ENCODE measurements at places on chromosomes 16 and 17.

DNA sequence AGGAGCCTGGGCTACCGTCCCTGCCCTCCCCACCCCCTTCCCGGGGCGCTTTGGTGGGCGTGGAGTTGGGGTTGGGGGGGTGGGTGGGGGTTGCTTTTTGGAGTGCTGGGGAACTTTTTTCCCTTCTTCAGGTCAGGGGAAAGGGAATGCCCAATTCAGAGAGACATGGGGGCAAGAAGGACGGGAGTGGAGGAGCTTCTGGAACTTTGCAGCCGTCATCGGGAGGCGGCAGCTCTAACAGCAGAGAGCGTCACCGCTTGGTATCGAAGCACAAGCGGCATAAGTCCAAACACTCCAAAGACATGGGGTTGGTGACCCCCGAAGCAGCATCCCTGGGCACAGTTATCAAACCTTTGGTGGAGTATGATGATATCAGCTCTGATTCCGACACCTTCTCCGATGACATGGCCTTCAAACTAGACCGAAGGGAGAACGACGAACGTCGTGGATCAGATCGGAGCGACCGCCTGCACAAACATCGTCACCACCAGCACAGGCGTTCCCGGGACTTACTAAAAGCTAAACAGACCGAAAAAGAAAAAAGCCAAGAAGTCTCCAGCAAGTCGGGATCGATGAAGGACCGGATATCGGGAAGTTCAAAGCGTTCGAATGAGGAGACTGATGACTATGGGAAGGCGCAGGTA is 762 bp downstream of the CDK12 start:
- no peak for DNase-seq

DNA sequence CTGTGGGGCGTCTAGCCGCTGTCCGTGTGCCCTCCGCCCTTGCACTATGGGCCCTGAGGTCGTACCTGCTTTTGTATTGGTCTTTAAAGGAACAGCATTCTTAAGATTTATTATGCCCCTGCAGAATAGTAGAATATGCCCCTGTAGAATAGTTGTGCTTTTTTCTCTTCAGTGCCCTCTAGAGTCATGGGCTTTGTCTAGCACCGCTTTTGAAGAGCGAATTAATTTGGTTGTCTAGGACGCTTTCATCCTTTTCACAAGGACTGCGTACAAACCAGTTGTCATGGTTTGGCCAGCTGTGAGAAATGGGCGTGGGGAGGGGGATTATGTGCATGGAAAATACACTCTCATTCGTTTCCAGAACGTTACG is 621 bp downstream of the CEP95 start:
- DNase-seq = no peak

- DNase-seq = no peak
Measured at GRCh38 chr16:48374255-48374654, 11.0 kb downstream of the SIAH1 start.

DNA sequence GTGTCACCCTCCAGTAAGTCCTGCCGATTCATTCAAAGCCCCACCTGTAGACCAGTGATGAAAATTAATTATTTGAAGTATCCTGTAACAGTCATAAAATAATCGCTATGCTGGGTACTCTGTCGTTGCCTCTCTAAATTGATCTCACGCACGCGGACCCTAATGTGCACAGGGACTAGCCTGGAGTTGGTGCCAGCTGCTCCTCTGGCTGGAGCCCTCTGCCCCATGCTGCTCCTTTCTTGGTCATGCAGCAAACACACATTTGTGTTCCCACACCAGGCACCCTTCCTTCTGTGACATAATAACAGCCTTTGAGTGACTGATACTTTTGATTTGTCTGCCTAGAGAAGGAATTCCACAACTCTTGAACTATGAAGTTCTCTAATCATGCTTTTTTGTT is 16.0 kb downstream of the RAB11FIP3 start:
- DNase-seq = no peak

DNA sequence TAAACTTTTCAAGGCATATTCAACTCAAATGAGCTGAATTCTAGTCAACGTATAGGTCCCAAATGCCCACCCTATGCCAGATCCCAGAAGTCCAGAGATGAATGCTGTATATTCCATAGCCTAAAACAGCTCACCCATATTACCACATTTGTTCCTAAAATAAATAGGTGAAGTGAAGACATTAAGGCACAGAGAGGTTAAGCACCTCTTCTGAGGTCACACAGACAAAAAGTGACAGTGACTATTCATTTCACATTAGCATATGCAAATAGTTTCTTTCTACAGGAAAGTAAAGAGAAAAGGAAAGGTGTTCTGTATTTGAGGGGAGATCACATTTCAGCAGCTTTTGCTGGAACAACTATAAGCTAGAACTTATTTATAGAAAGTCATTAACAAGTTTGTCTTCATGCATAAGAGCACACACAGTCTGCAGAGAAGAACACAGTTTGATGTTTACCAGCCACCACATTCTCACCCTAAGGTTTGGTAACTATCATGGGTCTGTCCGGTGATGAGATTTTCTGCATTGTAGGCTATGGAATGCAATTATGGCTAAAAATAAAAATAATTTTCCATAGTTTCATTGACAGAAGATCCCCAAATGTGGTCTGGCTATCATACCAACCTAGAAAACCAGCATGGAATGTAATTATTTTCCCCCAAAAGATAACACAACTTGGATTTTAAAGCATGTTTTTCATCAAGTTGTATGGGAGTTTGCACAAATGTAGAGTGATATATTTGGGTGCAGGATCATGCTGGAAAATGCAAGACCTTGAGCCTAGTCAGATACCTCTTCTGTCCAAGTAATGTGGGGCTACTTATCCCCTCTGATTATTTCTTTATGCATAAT is 402.1 kb downstream of the UTP18 start:
- no peak for DNase-seq

DNA sequence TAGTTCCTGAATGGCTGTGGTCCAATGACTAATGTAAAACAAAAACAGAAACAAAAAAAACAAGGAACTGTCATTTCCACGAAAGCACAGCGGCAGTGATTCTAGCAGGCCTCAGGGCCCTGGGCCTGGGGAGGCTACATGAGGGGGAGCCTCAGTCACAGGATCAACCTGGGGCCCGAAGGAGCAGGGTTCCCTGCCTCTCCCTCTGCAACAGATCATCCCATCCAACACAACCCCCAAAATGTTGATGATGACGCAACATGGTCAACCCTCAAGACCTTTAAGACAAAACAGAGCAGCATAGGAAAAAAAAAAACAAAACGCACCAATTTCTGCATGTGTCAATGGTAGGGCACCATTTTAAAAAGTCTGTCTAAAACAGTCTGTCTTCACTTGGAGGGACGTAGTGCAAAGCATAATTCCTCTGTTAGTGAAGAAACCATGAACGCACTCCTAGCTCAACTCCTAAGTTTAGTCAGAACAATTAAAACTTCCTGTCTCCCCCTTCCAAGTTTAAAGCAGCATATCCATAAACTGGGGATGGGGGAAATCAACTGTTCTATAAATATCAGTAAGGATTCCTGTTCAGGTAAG is 32.3 kb downstream of the AXIN2 start:
- no peak for DNase-seq

- no peak for DNase-seq
Measured at GRCh38 chr17:41634639-41635038, 10.3 kb upstream of the KRT17 start.

DNA sequence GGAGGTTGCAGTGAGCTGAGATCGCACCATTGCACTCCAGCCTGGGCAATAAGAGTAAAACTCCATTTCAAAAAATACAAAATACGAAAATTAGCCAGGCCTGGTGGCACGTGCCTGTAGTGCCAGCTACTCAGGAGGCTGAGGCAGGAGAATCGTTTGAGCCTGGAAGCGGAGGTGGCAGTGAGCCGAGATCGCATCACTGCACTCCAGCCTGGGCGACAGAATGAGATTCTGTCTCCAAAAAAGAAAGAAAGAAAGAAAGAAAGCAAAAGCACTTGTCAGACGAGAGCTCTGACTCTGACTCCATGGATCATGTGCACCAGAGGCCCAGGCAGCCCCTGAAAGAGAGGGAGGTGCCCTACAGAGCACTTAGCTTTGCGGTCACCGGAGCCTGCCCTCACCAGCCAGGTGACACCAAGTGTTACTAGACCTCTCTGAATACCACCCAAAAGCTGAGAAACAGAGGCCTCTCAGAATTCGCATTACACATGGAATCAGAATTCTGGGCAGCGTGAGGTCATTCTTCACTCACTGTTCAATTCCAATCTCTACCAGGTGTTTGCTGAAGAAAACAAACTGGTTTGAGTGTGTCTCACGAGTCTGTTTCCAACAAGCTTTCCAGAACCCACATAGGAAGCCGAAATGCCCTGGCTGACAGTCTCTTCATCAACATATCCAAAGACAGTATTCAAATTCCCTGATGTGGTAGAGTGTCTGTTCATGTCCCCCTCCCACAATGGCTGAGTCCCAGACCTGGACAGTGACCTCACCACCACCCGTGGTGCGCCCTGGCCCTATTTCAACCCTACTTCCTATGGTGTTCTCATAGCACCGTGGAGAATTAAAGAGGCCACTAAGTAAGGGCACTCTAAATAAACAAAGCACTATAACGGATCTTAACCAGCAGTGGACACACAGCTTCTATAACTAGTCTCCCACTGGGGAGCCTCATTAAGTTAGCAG is 1.5 kb downstream of the FLCN start:
- DNase-seq = no peak

DNA sequence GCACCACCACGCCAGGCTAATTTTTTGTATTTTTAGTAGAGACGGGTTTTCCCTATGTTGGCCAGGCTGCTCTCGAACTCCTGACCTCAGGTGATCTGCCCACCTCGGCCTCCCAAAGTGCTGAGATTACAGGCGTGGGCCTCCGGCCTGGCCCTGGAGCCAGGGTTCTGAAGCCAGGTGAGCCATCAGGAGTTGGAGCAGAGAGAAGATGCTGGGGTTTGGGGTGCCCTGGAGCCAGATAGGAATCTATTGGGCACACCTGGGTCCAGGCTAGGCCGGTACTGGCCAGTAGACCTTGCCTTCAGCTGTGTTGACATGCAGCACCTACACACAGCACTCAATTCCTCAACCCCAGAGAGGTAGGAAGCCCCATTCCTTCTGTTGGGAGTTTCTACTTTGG is 5.4 kb upstream of the CD300A start:
- DNase-seq = no peak

GRCh38 chr16:52964290-52964689 is 88.4 kb downstream of the CHD9NB start:
- no peak for DNase-seq

GRCh38 chr17:3926860-3927627 is 10.8 kb upstream of the P2RX1 start:
- DNase-seq = no peak

DNA sequence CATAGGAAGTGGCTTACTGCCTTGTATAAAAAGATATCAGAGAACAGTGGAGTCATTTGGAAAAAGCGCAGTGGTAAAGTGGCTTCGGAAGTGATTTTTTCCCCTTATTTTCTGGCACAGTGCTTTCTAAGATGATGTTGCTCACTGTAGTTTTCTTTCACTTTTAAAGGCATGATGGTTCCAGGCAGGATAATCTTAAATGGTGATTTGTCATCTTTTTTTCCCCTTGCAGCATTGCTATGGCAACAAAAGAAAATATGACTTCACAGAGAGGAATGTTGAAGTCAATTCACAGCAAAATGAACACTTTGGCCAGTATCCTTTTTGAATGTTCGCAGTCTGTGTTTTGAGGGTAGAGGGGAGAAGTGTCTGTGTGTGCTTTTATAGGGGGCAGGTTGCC is 42.5 kb downstream of the GOSR1 start:
- no peak for DNase-seq

DNA sequence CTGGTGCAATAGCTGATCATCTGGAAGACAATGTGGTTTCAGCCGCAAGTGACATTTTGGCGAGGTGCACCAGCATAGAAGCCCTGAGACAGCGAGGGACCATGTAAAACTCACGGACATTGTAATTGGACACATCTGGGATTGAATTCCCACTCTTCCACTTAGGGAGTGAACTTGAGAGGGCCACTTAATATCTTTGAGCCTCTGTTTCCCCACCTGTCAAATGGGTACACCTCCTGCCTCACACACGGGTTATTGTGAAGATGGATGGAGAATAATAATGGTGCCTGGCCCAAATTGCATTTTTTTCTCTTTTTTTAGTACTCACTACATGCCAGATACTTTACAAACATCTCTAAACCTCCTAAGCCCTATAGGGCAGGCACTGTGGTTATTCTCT is 45.5 kb upstream of the MEOX1 start:
- no peak for DNase-seq

GRCh38 chr17:9830711-9831110 is 5.0 kb downstream of the GLP2R start:
- DNase-seq = no peak

GRCh38 chr17:31393749-31394146 is 2.3 kb downstream of the RAB11FIP4 start:
- peak; percentile 48 for DNase-seq

GRCh38 chr17:39659279-39660010 is 5.7 kb upstream of the TCAP start:
- no peak for DNase-seq

DNA sequence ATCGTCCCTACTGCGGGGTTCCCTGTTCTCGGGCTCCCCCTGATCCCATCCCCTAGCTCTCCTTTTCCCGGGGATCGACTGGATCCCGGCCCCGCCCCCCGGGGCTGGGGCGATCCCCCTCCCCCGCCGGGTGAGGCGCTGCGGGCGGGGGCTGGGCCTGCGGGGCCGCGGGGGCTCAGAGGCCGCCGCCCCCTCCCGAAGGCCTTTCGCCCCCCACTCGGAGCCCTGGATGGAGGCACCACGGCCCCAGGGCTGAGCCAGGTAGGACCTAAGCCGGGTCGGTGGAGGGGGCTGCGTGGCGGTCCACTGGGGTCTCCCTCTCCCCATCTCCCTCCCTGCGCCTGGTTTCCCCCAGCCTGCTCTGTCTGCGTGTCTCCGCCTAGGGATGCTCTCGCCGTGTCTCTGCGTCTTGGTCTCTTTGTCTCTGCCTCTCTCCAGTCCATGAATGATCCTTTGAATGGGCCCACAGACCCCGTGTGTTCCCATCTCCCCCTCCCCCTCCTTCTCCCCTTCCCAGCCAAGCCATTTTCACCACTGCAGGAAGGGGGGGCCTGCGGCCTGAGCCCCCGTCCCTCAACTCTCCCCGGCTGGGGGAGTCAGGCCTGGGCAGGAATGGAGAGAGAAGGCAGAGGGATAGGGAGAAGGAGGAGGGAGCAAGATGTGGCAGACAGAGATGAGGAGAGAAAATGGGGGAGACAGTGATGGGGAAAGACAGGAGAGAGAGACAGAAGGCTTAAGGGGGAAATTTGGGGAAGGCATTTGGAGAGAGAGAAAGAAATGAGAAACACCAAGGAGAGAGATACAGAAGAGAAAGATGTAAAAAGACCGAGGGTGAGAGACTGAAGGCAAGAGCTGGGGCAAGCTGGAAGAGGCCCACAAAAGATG is 1.7 kb upstream of the TMEM256 start:
- no peak for DNase-seq

- DNase-seq = no peak
Measured at GRCh38 chr16:56815721-56816120, 49.3 kb upstream of the SLC12A3 start.

DNA sequence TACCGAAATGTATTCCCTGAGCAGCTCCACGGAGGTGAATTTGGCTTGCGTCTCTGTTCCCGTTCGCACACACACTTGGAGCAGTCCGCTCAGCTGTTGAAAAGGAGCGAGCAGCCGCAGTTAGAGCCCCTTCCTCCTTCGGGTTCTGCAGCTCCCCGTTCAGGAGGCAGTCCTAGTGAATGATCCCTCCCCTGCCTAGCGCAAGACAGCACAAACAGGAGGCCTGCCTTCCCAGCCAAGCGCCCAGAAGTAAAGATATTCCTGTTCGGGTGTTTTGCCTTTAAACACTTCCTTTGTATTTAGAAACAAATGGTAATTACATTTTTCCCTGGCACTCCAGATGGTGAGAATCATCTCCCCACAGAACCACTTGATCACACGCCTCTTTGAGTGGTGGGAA is 64.7 kb downstream of the ABCC12 start:
- no peak for DNase-seq

- no peak for DNase-seq
Measured at GRCh38 chr17:63500543-63501390, 22.4 kb upstream of the KCNH6 start.
